ENCODE measurements at places on chromosomes 13 and 19.
A peak's percentile ranks its signal among the peaks of the same experiment; 100 is the strongest.

- DNase-seq, result no peak
Measured at GRCh38 chr13:39870197-39870747, 214.8 kb downstream of the COG6 start.

GRCh38 chr19:48628486-48629296 lies 8.5 kb downstream of the DBP start:
- no peak for DNase-seq

- peak; percentile 54 for DNase-seq
Measured at GRCh38 chr19:41746593-41747227, 8.6 kb upstream of the CEACAM6 start.

GRCh38 chr13:23966691-23967615 lies 69.7 kb upstream of the C1QTNF9B start:
- no peak for DNase-seq

DNA sequence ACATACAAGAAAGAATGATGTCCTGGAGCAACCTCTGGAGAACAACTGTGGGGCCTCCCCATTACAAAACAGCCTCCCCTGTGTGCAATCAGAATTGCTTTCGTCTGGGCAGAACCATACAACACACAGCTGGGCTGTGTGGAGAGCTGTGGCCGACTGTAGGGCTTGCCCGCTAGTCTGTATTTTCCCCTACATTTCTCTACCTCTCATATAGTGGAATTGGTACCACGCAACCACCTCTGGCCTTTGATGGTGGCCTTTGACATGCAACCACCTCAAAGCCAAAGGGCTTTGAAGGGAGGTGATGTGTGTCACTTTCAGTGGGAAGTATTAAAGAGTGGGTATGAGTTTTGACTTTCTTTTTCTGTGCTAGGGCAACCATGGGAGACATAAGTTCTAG lies 34.0 kb downstream of the GARRE1 start:
- DNase-seq, result no peak

DNA sequence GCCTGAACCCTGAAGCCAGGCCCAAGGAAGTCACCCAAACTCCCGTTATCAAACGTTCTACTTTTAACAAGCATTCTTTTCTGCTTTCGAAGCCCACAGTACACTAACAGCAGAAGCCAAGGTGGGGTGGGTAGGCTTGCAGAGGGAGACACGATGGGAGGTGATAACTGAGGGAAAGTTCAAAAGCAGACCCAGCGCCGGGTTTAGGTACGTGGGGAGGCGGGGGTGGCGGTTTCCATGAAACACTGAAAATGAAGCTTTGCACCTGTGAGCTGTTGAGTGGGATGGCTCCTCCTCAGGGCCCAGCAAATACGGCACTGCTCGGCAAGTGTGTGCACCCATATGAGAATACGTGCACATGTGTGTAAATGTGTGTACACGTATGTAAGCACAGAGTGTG lies 49.8 kb downstream of the KLF2 start:
- no peak for DNase-seq

DNA sequence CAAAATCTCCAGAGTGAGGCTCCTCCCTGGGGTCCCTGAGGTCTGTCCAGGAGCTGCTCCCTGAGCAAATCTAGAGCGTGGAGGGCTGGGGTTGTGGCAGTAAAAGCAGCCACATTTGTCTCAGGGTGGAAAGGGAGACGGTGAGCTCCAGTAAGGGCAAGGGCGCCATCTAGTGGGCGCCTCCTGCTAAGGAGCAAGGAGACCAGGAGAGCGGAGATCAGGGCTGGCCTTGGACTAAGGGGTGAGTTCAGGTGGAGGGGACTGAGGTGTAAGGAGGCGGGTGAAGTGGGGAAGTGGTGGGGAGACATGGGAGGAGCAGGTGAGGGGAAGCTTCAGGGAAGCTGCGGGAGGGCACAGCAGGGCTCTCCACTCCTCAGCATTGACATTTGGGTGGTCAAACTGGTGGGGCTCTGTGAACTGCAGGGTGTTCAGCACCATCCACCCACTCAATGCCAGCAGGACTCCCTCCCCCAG lies 5.3 kb upstream of the CEACAM21 start:
- peak; percentile 79 for DNase-seq

DNA sequence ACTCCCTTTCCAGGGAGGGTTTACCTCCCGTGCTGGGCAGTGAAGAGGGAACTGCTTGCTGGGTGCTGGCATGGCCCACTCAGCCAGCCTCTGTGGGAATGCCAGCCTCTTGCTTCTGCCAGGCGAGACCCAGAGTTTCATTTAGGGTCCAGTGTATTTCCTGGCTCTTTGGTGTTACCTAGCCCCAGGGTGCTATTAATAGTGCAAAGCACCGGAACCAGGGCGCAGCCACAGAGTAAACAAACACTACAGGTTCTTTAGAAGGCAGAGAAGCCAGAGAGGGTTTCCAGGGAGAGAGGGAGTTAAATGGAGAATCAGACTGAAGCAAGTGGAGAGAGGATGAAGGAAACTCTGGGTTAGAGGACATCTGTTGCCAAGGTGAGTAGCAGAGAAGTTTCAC lies 74.9 kb upstream of the SPATA13 start:
- DNase-seq, result no peak

- no peak for DNase-seq
Measured at GRCh38 chr19:3669082-3669946, 31.0 kb downstream of the PIP5K1C start.

- DNase-seq, result no peak
Measured at GRCh38 chr13:112973577-112973951, 4.5 kb downstream of the MCF2L start.

GRCh38 chr13:48477191-48477855 lies 55.6 kb downstream of the RCBTB2 start:
- DNase-seq, result no peak

DNA sequence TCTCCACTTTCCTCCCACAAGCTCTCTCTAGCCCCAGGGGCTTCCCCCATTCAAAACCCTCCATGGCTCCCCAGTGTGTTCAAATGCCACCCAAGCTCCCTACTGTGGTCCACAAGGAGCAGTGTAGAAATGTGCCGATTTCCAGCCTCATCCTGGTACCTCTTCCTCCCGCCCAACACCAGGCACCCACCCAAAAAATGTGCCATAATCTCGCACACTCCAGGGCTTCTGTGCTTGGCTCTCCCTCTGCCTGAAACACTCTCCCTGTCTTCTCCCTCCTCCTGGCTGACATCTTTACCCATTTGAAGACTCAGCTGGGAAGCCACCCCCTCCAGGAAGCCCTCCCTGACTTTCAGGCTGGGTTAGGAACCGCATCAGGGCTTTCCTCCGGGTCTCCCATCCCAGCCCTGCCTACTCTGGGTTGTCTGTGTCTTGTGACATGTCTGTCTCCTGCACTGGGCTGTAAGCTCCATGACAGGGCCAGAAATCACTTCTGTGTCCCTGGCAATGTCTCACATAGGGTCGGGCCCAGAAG lies 16.6 kb upstream of the MEIS3 start:
- no peak for DNase-seq

DNA sequence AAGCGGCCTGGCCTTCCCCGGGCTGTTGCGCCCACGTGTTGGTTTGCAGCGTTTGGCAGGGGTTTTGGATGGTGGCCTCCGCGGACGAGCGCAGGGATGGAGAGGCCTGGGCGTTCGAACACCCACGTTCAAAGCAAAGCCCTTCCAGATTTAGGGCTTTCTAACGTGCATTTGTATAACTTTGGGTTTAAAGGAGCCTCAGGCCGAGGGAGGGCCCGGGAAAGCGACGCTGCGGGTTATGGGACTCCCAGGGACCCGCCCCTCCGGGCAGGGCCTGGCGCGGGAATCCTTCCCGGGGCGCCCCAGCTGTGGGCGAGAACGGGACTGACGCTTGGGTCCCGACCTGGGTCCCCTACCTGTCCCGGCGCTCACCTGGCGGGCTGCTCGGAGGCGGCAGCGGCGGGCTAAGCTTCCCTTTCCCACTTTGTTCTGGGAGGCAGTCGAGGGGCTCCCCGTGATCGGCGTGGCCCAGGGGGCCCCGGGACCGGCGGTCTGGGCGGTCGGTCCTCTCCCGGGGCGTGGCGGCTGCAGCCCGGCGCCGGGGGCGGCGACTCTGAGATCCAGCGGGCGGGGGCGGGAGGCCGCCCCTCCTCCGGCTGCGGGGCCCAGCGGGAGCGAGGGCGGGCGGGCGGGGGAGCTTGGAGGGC lies at the start of gene FBXO17:
TSS of gene FBXO17 (minus strand) at position 529 of the 647 bp plus-strand sequence. CDS start 25,423 bp downstream, outside the sequence.
- no peak for DNase-seq

DNA sequence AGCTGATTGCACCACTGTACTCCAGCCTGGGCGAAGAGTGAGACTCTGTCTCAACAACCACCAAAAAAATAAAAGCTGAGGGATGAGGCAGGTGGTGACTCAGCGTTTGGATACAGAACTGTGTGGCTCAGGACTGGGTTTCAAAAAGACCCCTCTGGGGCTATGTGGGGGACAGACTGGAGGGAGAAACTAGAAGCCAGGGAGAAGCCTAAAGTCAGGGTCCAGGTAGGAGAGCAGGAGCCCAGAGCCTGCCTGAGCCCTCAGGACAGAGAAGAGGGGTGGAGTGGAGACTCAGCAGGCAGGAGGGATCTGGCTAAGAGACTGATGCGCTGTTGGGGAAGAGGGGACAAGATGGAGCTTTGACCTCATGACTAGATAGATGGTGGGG lies 1.8 kb upstream of the CD37 start:
- no peak for DNase-seq

- peak; percentile 94 for DNase-seq
Measured at GRCh38 chr13:30870049-30870884, 35.8 kb upstream of the MEDAG start.

GRCh38 chr13:46578590-46578975 lies 25.6 kb downstream of the LRCH1 start:
- no peak for DNase-seq

GRCh38 chr19:38197937-38198704 lies 25.9 kb downstream of the DPF1 start:
- no peak for DNase-seq

DNA sequence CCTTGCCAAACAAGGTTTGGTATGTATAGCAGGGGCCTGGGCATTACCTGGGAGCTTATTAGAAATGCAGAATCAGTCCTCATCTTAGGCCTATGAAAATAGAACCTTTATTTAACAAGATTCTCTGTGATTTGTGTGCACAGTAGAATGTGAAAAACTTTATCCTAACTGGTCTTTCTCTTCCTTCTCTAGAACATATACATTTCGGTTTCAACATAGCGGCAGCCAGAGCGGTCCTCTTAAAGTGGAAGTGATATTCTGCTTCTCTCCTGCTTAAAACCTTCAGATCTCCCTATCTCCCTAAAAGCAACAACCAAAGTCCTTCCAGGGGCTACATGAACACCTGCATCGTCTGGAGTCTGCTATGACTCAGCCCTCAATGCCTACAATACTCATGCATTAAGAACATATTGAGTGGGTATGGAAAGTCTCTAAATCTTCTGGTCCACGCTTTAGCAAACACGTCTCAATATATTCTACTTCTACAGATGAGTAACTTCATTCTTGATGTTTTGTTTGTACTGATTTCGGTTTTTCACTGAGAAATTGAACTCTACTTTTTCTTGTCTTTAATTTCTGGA lies 84.5 kb downstream of the SPRY2 start:
- DNase-seq, result no peak

DNA sequence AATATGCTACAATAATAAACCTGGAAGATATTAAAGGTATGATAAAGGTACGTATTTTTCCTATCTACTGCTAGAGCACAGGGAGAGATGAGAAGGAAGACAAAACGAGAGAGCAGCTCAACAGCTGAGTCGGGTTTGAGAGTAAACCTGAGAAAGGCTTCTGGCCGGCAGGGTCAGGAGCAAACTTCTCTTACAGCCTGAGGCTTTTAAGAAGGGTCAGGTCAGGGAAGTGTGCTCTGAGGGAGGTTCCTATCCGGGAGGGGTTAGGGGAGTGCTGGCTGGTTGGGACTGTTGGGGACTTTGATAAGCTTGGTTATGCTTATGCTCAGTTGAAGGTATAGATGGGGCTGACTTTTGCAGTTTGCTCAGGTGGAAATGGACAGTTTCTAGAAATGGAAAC lies 77.7 kb upstream of the PRR20A start:
- DNase-seq, result no peak

DNA sequence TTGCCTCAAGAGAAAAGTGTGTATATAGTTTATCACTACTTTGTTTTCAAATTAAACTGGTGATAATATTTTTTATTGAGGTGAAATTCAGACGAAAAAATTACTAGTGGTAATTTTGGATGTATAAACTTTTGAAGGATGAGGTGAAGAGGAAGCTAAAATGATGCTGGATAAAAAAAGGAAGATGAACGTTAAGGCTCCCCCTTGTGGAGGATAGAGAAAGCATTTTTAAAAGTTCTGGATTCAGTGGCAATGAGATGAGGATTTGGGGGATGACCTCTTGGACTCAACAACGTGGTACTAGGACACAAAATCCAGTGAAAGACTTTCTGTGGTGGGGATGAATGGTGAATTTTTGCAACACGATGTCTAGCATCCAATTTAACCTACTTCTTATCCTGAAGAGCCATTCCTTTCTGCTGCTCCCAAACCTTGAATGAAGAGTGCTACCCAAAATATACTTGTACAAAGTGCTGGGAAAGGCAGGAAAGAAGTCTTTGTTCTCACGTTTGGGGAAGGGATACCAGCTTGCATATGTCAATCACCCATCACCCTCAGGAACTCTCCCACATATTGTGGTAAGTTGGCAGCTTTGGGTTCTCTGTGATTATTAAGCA lies 7.3 kb upstream of the SIGLEC5 start:
- no peak for DNase-seq

DNA sequence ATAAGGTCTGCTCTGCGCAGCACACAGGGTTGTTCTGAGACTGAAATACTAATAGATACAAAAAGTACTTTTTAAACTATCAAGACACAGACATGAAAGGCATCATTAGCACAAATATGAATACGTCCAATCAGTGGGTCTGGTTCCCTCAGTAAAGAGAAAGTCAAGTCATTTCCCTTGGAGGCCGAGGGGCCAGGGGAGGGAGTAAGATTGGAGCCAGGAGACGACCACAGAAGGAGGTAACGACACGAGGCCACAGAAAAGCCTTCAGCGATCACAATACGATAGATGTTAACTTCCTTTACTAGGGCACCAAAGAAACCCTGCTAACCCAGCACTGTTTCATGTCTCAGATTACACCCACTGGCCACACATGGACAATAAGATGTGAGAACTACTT lies 5.3 kb downstream of the CARS2 start:
- no peak for DNase-seq

DNA sequence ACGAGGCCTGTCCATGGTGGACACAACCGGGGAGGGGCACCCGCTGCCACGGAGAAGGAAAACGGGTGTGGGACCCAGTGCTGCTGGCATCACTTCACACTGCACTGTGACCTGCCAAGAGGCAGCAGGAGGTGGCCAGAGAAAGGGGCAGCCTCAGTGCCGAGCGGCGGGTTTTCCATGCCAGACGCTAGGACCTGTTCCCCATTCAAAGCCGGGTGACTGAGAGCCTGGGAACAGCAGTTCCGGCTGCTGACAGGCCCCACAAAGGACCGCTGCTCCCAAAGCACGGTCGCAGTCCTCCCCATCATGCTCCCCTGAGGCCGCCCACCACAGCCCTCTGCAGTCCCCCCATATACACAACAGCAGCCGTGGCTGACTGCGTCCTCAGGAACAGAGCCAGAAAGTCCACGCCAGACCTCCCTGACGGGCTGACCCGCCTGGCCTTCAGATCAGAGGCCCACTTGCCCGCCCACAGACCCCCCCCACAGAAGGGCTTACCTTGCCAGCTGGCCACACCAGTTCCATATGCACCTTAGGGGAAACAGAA lies 5.4 kb downstream of the AKAP8 start:
- DNase-seq, result no peak

- peak; percentile 20 for DNase-seq
Measured at GRCh38 chr19:2385053-2385721, 25.1 kb downstream of the TMPRSS9 start.
